ENCODE measurements at places on chromosomes 16 and 17.
A peak's percentile ranks its signal among the peaks of the same experiment; 100 is the strongest.

DNA sequence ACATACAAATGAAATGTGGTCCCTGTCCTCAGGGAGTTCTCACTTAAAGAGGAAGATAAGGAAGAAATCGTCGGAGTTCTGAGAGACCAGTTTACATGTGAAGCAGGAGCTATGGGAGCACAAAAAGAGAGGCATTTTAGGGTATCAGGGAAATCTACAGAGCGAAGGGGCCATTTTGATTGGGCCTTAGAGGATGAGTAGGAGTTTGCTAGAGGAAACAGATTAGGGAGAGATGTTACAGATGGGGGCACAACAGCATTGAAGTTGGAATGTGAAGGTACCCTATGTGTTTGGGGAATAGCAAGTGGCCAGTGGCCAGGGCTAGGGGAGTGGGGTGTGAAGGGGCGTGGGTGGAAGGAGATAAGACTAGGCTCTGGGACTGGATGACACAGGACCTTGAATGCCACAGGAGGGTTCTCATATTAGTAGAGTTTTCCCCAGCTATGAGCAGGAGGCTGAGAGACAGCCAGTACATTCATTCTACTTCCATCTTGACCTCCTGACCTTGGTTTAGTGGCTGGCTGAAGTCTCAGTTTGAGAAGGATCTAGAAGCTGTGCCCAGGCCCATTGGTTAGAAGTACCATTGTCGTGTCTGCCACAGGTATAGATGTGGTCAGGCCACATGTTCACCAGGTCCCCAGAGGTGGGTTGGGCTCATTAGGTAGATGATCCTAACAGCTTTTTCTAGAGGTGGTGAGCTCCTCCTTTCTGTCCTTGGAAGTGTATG is 34.8 kb downstream of the CPNE2 start:
- no peak for DNase-seq

DNA sequence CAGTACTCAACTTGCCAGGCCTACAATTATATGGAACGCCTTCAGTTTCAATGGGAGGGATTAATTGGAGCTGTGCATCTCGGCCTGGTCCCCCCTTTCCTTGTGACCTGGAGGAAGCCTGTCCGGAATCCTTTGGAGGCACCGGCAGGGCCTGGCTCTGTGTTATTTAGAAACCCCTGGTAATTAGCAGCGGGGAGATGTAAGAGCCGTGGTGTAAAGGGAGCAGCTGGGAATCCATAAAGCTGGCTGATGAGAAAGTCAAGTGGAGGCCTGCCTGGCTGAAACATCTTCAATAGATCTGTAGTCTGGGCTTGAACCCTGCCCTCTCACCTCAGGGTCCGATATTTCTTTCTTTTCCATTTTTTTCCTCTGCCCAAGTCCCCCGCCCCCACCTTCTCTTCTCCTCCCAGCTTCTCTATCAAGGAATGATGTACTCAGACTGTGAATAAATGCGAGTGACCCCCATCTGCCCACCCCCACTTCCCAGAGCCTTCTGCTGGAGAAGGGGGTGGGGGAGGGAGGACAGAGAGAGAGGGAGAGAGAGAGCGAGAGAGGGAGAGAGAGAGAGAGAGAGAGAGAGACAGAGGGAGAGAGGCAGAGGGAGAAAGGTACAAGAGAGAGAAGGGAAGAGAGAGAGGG is 495.5 kb upstream of the ZFHX3 start:
- no peak for DNase-seq

GRCh38 chr16:8083560-8083959 is 506.8 kb downstream of the TMEM114 start:
- DNase-seq: no peak

GRCh38 chr17:13076905-13077304 is 59.1 kb upstream of the ELAC2 start:
- no peak for DNase-seq

DNA sequence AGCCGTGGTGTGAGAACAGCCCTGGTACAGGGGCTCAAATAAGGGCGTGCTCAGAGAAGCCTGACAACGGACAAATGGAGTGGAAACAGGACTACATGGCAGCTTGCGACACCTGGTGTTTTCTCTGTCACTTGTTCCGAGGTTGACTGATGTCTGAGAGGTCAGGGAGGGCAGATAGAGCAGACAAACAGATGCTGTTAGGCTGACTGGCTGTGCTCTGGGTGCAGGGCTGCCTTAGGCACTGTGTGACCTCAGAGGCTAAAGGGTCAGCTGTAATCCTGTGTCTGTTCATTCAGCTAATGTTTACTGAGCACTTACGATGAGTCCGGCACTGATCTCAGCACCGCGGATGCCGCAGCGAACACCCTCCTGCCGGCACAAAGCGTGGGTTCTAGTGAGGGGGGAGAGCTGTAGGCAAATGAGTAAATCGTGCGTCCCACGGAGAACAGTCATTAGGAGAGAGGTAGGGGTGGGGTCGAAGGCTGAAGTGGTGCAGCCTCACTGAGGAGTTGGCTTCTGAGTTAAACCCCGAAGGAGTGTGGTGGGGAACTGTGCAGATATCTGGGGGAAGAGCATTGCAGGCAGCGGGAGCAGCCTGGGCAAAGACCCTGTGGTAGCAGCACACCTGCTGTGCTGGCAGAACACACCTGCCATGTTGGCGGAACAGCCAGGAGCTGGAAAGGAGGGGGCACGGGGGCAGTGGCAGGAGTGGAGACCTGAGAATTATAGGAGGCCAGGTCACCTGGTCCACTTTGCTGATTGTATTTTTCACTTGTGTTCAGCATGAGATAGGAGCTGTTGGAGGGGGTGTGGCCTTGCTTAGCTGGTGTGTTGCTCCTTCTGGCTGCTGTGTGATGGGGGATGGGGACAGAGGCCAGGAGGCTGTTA is 35.0 kb downstream of the GPT2 start:
- DNase-seq: peak; percentile 18

DNA sequence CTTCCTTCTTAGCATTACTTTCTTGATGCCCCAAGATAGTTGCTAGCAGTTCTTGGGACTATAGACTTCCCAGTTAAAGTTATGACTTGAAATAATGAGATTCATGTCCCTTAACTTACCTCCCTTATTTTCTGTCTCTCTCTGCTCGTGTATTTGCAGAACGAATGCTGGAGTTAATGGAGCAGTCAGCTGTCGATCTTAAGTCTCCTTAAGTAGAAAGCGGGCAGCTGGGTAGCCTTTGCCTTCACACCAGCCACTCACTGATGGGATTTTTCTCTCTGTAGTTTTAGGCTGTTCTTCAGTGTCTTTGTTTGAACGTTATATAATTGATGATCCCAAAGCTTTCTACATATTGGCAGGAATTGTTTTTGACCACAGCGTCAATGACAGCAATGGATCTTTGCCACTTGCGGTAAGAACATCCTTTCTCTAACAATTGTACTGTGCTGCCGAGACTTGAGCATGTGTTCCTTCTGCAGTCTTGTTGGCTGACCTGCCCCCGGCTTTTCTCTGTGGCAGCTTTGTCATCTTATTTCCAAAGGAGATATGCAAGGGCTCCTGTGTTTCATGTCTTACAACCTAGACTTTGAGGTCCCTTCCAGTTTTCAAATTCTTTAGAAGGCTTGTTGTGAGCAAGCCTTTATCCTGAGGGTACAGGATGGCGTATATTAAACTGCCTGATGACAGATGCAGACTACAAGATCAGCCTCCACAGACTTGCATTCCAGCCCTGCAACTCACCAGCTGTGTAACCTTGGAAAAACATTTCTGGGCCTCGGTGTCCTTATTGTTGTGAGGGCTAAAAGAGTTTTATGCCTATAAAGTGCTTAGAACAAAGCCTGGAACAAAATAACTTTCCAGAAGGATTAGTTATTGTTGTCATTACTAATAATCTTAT is 25.1 kb upstream of the ABCA3 start:
- DNase-seq: no peak

- no peak for DNase-seq
Measured at GRCh38 chr17:38572669-38573365, 32.9 kb downstream of the SRCIN1 start.

DNA sequence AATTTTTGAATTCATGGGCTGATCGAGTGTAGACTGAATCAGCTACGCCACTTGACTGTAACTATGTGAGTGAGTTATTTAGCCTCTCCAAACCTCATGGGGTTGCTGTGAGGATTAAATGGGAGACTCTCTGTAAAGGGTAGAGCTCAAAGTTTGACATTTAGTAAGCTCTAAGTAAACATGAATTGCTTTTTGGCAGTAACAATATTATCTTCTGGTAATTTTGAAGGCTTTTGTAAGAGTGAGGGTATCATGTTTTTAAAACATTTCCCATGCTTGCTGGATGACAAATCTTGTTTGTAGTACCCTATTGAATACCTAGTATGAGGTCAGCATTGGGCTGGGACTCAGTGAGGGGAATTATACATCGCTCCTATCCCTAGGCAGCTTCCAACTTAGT is 35.3 kb downstream of the MRTFB start:
- DNase-seq: no peak

DNA sequence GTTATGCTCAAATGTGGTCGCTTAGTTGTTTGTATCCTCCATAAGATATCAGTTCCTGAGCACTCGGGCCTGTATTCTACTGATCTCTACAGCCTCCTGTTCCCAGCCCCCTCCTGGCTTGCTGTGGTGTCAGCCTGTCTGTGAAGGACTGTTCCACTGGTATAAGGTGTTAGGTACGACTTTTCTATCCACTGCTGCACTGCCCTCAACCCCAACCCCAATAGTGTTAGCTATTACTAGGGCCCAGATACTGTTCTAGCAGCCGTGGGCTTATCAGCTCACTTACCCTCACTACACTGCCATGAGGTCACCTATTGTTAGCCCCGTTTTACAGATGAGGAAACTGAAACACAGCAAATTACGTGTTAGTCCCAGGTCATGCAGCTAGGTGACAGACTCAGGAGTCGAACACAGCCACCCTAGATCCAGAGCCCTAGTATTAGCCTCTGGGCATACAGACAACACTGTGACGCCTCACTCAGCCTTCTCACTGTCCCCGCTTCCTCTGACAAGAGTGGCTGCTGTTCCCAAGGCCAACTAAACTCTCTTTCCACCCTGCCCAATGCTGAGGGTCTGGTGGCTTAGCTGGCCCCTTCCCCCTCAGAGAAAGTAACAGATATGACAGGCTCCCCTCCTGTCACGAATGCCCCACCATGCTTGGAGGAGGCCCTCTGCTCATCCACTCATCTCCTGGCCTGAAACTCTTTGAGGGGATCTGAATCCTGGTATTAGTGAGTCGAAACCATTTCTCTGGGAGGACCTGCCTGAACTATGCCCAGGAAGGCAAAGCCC is 25.6 kb upstream of the ZNF652 start:
- DNase-seq: peak; percentile 62

DNA sequence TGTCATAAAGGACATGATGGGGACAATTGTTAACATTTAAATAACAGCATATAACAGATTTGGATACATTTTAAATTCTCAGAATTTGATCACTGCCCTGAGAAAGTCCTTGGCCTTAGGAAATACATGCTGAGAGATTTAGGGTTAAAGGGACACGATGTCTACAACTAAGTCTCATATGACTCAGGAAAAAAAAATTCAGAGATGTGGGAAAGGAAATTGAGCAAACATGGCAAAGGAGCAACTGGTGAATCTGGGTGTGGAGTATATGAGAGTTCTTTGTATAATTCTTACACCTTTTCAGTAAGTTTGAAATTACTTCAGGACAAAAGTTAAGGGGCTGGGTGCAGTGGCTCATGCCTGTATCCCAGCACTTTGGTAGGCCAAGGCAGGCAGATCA is 18.2 kb downstream of the MPP3 start:
- DNase-seq: no peak

GRCh38 chr17:65514082-65514481 is 47.4 kb downstream of the AXIN2 start:
- no peak for DNase-seq

DNA sequence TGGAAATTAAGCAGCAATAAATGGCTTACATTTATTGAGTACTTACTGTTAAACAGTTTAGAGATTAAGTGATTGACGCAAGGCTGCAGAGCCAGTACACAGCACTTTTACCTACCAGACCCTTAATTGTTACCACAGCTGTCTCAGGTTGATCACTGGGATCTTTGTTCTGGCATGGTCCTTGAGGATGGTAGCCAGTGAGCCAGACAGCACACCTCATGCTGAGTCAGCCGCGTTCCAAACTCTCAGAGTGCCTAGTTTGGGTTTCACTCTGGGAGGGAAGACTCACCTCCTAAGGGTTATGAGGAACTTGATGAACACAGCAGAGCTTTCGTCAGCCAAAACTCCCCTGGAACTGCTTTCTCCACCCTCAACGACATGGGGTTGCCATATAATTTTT is 20.4 kb downstream of the CDH3 start:
- DNase-seq: no peak

DNA sequence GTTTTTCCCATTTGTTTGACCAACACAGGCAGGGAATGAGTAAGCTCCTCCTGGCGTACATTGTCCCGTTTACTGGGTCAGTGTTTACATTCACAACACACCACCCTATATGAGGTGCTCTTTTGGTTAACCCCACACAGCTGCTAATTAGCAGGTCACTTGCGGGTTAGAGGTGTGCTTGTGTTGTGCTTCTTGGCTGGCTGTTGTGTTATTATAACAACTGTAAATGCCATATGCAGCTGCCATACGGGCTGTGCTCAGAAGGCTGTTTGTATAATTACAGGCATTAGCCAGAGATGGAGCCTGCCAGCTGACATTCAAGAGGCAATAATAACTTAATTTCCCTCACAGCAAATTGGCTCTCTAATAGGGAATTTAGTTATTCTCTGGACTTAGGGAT is 205.1 kb upstream of the ELAC2 start:
- no peak for DNase-seq

- no peak for DNase-seq
Measured at GRCh38 chr16:87012954-87013938, 303.9 kb downstream of the C16orf95 start.

- DNase-seq: no peak
Measured at GRCh38 chr17:6753546-6753945, 2.3 kb upstream of the XAF1 start.

DNA sequence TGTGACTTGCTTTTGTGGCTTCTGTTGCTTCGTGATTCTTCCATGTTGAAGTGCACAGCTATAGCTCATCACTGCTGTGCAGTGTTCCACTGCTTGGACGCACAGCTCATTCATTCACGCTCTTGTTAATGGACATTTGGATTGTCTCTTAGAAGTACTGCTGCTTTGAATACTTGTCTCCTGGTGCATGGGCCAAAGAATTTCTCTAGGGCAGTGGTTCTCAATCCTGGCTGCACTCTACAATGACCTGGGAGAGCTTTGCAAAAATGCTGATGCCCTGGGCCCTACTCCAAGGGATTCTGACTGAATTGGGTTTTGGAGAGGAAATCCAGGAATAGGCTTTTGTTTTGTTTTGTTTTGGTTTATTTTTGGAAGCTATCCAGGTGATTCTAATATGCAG is 20.0 kb downstream of the CCL17 start:
- DNase-seq: no peak

Measured in hematopoietic multipotent progenitor cell treated with erythropoietin and hydrocortisone succinate and interleukin-3 and kit ligand, for 4 days (in vitro differentiated cells).